Renal pelvis (tissue), 12 donors: ENCODE measurements at places on chromosomes 12 and 14.

DNA sequence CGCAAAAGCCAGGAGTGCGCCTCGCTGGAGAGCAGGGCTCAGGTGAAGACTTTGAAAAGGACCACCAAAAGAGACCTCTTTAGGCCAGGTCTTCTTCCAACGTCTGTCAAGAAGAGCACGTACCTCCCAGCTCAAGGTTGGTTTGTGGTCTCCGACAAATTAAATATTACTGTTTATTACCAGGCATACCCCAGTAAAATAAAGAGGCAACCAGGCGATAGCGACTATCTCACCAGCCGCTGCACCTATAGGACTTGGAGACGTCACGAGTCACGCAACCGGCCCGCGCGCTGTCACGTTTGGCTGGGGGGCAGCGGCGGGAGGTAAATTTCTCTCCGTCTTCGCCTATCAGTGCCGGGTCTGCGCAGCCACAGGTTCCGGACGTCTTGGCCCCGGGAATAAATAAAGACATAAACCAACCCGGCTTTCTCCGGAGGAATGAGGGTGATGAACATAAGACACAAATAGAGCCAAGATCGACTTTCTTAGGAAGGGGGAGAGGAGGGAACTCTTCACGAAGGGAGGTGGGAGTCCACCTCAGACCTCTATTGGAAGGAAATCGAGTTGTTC is 2.0 kb upstream of the TBX5 start:
- no peak for DNase-seq

DNA sequence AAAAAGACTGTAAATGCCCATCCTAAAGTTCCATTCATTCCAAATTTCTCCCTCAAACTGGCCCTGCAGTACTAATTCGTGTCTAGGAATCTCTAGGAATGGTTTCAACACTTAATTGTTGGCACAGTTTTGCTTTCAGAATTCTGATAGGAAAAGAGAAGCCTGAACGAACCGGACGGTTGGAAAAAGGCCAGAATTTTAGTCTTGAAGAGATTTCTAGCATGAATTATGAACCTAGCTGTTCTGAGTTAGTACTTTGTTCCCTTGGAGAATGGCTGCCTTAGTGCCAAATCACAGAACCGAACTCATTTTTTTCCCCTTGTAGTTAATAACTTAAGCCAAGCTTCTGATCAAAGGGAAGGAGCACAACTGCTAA is 262.6 kb downstream of the ADAMTS20 start:
- DNase-seq = no peak

DNA sequence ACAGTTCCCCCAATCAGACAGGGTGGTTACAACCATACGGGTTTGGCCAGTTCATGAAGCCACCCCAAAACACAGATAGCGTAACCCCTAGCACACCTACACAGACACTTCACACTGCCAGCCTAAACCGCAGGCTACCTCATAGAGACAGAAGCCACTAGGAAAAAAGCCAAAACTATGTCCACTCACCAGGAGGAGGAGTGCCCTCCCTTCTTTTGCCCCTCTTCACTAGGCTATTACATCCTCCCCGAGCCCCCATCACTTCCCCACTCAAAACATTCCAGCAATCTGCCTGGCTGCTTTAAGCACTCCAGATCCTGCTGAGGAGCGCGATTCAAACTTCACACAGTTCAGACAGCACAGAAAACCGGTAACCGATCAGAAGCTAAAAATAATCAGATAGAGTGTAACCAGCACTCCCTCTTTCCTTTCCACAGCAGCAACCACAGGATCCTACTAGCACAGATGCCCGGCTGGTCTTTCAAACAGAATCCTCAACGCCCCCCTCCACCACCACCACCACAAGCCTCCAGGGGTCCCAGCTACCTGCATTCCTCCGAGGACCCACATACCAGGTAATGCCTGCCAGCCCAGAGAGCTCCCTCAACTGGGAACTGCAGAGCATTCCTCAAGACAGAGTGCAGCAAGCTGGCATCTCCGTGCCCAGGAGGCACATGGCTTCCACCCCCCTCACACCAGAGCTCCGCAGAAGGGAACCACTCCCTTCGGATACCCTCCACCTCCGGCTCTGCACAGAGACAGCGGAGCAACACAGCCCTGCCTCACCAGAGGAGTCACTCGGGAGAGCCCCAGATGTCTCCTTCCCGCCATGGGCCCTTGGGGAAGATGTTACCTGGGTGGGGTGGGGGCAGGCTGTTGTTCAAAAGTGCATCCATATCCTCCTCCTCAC is 1.5 kb downstream of the CHD4 start:
- DNase-seq = no peak

GRCh38 chr14:69540654-69541335 is 33.9 kb downstream of the CCDC177 start:
- DNase-seq = no peak

DNA sequence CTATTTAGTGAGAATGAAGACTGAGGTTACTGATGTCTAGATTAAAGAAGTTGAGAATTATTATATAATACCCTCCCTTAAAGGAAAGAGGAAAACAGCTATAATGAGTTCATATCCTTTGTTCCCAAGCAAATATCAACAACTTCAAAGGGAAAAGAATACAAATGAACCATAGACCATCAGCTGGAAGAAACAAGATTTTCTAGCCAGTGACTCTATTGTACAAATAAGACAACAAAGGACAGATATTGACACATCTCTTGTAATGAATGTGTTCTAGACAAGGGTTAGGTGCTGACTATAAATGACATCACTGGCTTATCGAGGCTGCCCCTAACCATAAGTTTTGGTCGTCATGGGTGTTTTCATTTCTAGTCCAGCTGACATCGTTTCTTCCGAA is 48.2 kb downstream of the SLC38A4 start:
- no peak for DNase-seq

- no peak for DNase-seq
Measured at GRCh38 chr12:65696227-65696626, 128.1 kb upstream of the HMGA2 start.

GRCh38 chr12:121575952-121576625 is 4.7 kb downstream of the KDM2B start:
- DNase-seq = peak; percentile 21

DNA sequence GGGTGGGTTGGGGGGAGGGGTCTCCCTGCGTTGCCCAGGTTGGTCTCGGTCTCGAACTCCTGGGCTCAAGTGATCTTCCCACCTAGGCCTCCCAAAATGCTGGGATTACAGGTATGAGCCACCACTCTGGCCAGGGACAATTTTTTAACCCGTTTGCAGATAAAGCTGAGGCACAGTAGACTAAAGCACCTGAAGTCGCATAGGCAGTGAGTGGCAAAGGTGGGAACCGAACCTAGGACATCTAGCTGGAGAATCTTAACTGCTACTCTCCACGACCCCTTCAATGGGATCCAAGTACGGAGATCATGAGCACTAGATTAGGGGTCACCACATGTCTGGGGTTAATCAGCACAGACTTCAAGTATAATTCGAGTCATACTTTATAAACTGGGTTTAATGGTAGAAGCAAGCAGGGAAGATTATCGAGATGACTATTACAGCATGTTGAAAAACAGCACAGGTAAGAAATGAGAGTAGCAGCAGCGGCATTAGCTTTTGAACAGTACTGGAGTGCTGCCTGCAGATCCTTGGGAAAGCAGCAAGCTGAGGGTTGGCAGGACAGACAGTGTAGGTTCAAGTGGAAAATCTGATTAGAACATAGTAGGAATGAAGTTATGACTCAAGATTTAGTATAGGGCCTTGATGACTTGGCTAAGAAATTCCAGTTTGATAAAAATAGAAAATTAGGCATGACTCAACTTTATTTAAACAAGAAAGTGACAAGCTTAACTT is 23.9 kb downstream of the NID2 start:
- DNase-seq = no peak

DNA sequence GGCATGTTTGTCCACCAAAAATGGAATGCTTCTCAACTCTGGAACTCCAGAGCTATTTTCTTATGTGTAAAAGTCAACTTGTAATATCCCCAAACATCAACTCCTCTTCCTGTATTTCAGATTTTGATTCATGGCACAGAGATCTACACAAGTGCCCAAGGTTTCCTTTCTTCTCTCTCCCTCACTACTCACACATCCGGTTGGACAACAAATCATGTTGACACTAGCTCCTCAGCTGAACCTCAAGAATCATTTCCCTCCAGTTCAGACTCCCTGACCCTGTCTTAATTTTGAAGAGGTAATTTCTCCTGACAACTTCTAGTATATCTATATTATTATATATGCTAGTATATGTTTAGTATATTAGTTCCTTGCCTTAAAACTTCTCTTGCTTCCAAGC is 485.4 kb upstream of the CCDC196 start:
- no peak for DNase-seq

DNA sequence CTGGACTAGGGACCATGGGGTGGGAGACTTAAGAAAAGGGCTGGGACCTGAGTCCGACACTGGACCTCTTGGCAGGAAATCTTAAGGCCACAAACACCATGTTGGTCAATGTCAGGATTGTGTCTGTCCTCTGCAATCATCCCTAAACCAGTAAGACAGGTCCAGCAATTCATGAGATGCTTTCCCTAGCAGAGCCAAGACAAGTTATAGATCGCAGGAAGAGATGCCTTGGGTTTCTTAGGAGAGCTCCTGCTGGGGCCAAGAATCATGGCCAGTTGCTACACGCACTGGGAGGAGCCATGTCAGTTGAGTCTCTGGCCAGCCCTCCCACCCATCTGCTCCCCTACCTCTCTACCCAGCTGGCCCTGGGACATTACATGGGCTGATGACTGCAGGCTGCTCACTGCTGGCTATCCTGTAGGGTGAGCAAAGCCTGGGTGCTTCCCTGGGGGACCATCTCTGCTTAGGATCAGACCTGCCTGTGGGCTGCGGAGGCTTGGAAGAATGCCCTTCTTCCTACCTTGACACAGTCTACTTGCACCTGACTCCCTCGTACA is 14.2 kb downstream of the PLEKHH1 start:
- DNase-seq = no peak

- DNase-seq = no peak
Measured at GRCh38 chr12:58064666-58065065, 123.3 kb downstream of the ATP23 start.

GRCh38 chr14:59333235-59333634 is 131.9 kb downstream of the GPR135 start:
- no peak for DNase-seq

DNA sequence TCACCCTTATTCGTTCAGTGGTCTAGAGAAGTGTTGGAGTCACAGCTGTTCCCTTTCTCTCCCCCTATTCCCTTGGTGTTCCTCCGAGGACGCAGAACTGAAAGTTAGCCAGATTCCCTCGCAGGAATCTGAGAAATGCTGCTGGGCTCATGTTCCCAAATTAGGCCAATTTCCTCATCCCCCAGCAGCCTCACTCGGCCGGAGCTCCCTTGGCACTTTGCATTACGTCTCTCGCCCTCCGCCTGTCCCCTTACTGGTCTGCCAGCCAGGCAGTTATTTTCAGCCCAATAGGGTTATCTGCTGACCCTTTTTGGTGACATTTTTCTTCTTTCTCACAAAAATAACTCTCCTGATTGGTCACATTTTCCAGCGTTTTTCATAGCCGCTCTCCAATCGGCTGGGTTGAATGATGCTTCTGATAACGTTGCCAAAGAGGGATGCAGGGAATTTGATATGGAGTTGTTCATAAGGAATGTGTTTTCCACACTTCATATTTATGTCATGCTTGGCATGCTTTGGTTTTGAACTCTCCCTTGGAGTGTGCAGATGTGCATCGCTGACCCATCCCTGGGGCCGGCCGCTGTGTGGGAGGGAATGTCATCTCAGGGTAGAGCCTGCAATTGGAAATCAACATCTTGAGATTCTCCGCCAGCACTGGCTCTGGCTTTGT is 9.9 kb downstream of the IFT43 start:
- DNase-seq = peak; percentile 58

GRCh38 chr12:106764738-106765137 is 9.7 kb upstream of the RIC8B start:
- DNase-seq = no peak

DNA sequence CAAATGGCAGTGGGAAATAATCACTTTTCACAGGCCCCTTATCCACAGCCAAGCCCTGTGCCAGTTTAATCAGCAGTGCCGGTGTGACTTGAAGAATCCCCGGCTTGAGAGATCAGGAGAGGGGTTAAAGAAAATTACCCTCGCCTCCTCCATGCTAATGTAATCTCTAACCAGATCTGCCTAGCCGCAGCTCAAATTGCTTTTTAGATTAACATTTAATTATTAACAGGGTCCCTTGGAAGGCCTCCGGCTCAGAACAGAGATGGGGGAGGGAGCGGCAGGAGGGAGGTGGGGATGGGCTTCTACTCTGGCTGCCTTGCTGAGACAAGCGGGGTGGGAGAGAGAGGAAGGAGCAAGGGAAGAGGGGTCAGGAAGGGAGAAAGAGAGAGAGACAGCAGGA is 24.0 kb downstream of the FAM222A start:
- DNase-seq = peak; percentile 72

- DNase-seq = no peak
Measured at GRCh38 chr14:63662776-63663175, 21.1 kb upstream of the WDR89 start.

- DNase-seq = no peak
Measured at GRCh38 chr12:116628989-116629388, 69.8 kb downstream of the MAP1LC3B2 start.

GRCh38 chr12:57554453-57554852 is 4.6 kb downstream of the KIF5A start:
- DNase-seq = no peak
